ENCODE measurements at places on chromosomes 3 and 15.

GRCh38 chr3:118447339-118447738 lies 587.3 kb downstream of the IGSF11 start:
- DNase-seq, result no peak

- DNase-seq, result no peak
Measured at GRCh38 chr3:21703291-21703690, 47.7 kb downstream of the ZNF385D start.

DNA sequence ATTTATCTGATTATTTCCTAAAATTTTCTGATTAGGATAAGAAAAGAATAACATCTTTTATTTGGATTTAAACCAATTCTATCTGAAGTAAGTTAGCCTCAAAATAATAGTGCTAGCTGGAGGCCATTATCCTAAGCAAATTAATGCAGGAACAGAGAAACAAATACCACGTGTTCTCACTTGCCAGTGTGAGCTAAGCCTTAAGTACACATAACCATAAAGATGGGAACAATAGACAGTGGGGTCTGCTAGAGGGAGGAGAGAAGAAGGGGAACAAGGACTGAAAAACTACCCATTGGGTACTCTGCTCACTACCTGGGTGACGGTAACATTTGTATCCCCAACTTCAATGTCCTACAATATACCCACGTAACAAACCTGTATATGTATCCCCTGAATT lies 31.3 kb upstream of the LYSMD4 start:
- DNase-seq, result no peak

DNA sequence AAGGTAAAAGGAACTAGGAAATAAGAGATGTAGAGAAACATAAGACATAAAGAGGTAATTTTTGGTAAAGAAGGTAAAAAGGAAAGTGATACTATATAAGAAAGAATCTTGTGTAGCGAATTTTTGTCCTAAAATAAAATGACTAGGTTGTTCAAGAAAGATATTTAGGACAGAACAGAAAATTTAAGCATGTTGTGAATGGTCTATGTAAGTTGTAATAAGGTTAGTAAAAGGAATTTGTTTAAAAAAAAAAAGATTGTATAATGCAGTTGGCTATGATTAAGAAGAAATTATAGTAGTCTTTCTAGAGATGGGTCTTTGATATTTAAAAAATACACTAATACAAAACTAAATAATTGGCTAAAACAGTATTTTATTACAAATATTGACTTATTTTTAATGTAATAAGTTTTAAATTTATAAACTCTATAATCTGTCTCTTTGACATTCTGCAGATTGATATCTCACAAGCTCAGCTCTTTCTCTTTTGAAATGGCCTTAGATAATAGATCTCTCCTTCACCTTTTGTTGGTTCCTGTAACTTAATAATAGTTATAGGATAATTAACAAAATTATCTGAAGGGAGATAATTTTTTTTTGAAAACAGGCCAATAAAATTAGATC lies 3.7 kb upstream of the SLC41A3 start:
- DNase-seq, result no peak

- DNase-seq, result no peak
Measured at GRCh38 chr15:89749951-89750559, 994 bp downstream of the MESP1 start.

- no peak for DNase-seq
Measured at GRCh38 chr15:75696311-75696720, 16.3 kb downstream of the CSPG4 start.

GRCh38 chr3:64220161-64220914 lies 4.9 kb downstream of the PRICKLE2 start:
- DNase-seq, result no peak

DNA sequence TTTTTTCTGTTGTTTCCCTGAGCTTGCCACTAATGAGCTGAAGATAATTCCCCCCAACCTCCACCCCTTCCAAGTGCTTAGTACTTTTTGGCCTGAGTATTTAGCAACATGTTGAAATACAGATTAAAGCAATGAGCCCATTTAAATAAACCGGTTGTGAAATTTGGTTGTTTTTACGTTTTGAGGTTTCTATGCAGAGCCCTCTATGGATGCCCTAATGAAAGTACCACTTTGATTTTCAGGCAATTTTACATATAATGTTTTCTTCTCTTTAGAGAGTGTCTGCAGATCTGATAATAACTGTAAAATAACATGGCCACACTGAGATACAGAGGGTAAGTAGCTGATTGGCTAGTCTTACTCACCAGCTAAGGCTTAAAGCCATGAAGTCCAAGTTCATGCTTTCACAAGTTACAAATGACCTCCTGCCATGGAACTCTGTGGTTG lies 139.4 kb upstream of the SLC7A14 start:
- DNase-seq, result no peak

DNA sequence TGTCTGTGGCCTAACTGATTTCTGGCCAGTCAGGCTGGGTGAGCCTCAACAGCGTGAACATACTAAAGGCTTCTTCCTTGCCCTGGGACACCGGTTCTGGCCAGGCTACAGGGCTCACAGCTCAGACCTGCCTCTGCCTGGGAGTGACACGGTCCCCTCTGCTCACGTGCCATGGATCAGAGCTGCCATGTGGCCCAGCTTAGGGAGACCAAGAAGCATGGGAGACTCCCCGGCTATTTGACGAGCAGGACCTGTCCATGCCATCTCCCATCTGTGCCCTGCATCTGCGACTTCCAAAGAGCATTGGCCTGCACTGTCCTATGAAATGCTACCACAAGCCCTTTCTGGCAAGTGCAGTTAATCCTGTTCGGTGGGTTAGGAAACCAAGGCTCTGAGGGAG lies 57.4 kb downstream of the APBA2 start:
- DNase-seq, result no peak

GRCh38 chr15:90030376-90030775 lies 29.3 kb downstream of the ZNF710 start:
- DNase-seq, result no peak

DNA sequence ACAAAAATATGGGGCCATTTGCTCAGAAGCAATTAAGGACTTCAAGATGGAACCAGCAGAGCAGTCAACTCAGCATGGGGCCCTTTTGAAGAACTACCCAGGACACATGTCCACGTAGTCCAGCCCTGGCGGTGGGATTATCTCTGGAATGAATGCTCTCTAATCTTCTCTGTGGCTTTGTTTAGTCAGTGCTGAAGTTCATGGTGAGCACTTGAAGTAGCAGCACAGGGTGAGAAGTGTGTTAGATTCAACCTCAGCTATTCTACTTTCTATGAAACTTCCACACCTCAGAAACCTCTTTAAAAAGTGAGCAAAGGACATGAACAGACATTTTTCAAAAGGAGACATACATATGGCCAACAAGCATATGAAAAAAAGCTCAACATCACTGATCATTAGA lies 74.4 kb downstream of the THRB start:
- DNase-seq, result no peak

- DNase-seq, result no peak
Measured at GRCh38 chr15:40336744-40337122, 4.0 kb downstream of the CCDC9B start.

- DNase-seq, result no peak
Measured at GRCh38 chr3:3227640-3228039, 48.1 kb upstream of the CRBN start.

GRCh38 chr15:33029109-33029652 lies 165.3 kb downstream of the FMN1 start:
- no peak for DNase-seq

DNA sequence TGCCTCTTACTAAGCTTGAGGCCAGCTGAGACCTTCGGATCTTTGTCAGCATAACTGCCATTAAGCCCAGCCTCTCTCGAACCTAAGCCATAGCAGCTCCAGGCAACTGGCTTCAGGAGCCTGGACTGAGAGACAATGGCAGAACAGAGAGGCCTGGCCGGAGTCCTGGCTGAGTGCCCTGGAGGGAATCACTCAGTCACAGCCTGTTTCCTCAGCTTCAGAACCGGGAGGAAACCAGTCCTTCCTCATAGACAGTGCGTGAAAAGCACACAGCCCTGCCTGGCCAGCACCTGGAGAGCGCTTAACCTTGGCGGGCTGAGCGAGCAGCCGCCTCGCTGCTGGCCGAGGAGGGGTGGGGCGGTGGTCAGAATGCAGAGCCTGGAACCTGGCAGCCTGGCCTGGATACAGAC lies 21.6 kb downstream of the RNU5B-1 start:
- no peak for DNase-seq

All from ureter (tissue), 1 donor.